ENCODE measurements at places on chromosomes 5 and 9. TPM values are rescaled to one million over a fixed set of nuclear protein-coding genes. Genes with fewer than 3 reads are reported as not detected.

CRB2 gene
- 0.79 TPM for total RNA-seq

IFNA2 gene
- total RNA-seq = not detected

SH3RF2 gene
- total RNA-seq = 350 TPM

ADRA1B gene
- 1.4 TPM for total RNA-seq

- DNase-seq = no peak
Measured at GRCh38 chr5:154298065-154298464, 107.5 kb downstream of the GALNT10 start.

GRCh38 chr5:153784277-153784676 lies 254.4 kb downstream of the FAM114A2 start:
- DNase-seq = no peak

DNA sequence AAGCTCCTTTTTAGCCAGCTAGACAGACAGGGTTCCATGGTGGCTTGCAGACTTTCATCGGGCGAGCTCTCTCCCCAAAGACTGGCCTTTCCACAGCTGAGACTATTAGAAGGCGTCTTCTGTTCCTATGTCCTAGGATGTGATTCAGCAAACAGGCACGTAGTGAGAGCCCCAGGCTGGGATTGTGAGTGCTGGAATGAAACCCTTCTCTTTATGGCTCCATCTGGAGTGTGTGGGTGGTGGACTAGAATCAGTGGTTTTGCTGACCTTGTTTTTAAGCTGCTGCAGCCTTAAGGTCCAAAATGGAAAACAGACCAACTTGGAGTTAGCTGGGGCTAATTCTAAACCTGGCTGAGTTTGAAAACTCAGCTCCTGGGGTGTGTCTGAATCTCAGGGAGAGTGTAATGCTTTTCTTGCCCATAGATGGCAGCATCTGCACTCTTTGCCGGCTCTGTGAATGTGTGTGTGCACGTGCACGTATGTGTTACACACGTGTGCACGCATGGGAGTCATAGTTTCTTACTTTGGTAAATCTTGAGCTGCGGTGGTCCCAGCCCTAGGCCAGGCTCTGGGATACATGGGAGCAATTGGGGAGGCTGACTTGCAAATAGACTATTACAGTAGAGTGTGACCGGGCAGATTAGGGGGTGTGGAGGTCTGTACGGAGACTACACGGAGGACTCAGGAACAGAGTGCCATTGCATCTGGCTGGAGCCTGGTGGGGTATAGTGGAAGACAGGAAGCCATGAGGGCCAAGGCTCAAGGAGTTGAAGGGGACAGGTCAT lies 10.7 kb downstream of the GSN start:
- peak; percentile 68 for DNase-seq

GRCh38 chr5:74185599-74185998 lies 454.9 kb downstream of the ENC1 start:
- no peak for DNase-seq

GRCh38 chr5:81601919-81602318 lies 149.0 kb downstream of the SSBP2 start:
- DNase-seq = no peak

GRCh38 chr5:118336468-118336867 lies 651.9 kb downstream of the DTWD2 start:
- no peak for DNase-seq

DNA sequence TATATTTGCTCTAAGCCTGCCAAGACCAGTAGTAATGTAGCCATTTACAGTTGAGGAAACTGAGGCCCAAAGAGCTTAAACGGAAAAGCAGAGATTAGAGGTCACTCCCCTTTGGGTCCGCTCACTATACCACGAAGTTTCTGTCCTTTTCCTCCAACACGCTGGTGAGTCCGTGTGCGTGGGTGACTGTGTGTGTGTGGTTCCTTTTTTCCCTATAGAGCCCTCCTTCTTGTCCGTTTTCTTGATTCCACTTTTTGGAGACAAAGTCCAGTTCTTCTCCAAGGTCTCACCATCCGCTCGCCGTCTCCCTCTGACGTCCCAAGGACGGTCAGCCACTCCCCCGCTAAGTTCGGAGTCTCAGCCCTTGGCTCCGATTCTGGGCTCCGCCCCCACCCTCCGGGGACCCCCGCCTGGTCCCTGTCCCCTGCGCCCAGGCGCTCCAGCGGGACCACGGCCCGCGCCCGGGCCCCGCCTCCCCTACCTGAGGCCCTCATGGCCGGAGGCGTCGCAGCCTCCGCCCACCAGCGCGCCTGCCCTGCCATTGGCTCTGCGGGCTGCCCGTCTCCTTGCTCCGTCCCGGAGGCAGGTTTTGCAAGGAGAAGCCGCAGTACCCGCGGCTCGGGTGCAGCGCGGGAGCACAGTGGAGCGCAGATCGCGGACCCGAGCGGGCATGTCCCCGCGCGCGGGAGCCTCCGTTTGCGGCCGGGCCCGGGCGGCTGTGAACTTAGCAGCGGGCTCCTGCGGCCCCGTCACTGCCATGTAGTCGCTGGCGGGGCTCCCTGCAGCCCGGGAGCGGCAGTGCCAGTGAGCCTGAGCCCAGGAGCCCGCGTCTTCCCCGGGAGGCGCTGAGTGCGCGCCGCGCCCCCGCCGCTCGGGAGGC lies at the start of gene MAST4:
TSS of gene MAST4 (plus strand) at position 638 of the 880 bp plus-strand sequence. CDS start 263 bp downstream, outside the sequence.
- peak; percentile 97 for DNase-seq

- no peak for DNase-seq
Measured at GRCh38 chr9:101366038-101366756, 18.6 kb downstream of the BAAT start.

GRCh38 chr9:121598965-121599871 lies 52.2 kb upstream of the DAB2IP start:
- peak; percentile 90 for DNase-seq

GRCh38 chr5:130324953-130325671 lies 420.8 kb downstream of the CHSY3 start:
- DNase-seq = no peak

All from left ventricle myocardium superior (tissue), 1 donor.